H7 (cell line): ENCODE measurements at places on chromosomes 5 and 9.

DNA sequence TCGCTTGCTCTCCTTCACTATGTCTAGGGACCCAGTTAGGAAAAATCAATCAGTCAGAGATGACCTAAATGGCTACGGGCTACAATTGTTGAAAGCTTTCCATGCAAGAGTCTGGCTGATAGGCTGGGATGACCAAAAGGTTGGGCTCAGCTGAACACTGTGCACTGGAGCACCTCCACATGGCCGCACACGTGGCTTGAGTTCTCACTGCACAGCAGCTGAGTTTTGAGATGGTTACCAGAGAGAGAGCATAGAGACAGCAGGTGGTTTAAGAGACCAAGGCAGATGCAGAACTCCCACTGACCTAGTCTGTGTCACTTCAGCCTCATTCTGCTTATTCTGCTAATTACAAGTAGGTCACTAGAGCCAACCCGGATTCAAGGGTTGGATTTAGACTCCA lies 2354.8 kb upstream of the C9orf72 start:
- no peak for DNase-seq

DNA sequence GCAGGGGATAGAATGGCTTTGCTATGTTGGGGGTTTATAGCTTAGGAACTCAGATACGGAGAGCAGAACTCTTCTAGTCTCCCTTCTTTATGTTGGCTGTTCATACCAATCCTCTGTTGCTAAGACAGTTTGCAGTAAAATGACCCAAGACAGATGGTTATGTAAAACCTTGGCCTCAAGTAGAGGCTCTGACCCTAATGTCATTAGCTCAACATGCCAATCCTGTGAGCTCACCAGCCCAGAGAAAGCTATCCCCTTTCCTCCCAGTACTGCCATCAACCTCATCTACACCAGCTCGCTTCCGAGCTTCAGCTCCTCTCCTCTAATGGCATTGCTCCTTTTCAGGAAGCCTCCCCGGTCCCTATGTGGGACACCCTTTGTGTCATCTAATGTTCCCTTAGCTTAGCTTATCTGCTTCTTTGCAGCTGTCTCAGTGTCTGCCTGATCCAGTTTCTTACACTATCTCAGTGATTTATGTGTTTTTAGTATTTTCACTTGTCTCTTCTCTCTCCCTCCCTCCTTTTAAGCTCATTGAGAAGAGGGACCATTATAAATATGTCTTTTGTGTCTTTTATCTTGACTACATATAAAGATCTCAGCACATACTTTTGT lies 281.3 kb upstream of the CLINT1 start:
- DNase-seq, result no peak

GRCh38 chr5:9302218-9302617 lies 243.7 kb downstream of the SEMA5A start:
- DNase-seq, result no peak

- DNase-seq, result peak; percentile 48
Observed at GRCh38 chr5:142717582-142718215, 31.8 kb upstream of the FGF1 start.

GRCh38 chr9:24189986-24190385 lies 355.7 kb downstream of the IZUMO3 start:
- no peak for DNase-seq

DNA sequence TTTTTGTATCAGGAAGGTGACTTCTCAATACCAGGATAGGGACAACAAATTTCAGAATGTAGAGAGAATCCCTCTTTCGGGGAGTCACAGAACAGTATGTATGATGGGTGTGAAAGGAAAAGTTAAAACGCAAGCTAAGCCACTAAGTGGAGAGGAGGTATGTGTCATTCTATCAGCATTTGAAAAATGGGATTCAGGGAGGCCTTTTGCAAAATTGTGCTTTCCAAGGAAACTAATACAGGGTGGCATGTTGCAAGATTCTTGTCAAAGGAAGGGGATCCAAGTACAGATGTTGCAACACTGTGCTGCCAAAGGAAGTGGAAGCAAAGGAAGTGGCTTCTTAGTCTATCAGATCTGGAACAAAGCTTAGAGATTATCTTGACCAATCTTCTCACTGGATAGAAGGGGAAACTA lies 12.6 kb upstream of the TNIP1 start:
- DNase-seq, result no peak

- DNase-seq, result no peak
Observed at GRCh38 chr5:159113405-159113804, 13.7 kb upstream of the EBF1 start.

GRCh38 chr9:16561121-16561520 lies 309.3 kb downstream of the BNC2 start:
- DNase-seq, result no peak

DNA sequence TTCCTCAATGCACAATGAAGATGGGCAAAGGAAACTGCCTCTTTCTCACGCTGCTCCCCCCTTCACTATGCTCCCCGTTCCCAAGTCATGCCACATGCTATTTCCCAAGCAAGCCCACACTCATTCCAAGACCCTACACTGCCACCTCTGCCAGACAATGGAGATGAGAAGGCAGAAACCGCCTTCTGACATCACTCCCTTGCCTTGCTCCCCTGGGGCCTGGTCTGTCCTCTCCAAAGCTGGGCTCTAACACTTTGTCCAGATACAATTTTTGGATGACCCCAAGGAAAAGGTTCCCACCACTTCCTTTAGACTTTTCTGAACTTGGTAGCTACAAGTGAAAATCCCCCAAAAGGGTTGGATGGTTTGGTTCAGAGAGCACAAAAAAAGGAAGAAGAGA lies 7.2 kb upstream of the ADRA1B start:
- DNase-seq, result no peak

DNA sequence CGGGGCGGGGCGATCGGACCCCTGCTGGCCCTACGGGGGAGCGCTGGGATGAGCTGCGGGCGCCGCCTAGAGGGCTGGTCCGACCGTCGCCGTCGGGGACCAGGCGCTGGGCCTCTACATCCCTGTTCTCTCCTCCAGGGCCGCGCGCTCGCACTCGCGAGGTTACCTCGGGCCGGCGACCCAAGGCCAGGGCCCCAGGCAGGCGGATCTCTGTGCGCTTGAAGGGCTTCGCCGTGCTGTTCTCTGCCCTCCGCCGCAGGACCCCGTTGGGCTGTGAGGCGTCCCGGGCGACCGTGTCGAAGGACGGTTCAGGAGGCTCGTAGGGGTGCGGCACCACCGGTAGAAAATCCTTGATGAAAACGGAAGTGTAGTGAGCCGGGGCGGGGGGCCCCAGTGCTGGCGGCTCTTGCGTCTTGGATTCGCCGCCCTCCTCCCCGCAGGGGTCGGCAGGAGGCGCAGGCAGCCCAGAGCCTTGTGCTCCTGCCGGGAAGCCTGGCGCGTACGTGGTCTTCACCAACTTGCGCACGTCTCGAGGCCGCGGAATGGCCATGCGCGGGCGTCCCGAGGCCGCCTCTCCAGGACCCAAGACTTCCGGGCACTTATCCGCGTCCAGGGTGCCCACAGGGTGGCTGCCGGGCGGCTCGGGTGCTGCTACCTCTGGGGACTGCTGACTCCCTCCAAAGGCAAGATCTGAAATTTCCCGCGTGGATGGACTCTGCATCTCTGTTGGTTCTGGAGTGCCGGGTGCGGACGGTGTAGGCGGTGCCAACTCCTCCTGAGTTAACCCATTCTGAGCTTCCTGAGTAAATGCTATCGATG lies 2.0 kb downstream of the PROB1 start:
- peak; percentile 97 for DNase-seq

GRCh38 chr9:27532046-27532445 lies 2.4 kb upstream of the MOB3B start:
- no peak for DNase-seq

- DNase-seq, result no peak
Observed at GRCh38 chr5:80122579-80122978, 87.4 kb downstream of the THBS4 start.

GRCh38 chr9:108676355-108676754 lies 179.4 kb downstream of the ACTL7B start:
- DNase-seq, result peak; percentile 40
